PC-3 (cell line): ENCODE measurements at places on chromosomes 1 and 21. TPM values are rescaled to one million over a fixed set of nuclear protein-coding genes. Genes with fewer than 3 reads are reported as not detected.

Gene TENT5C
- total RNA-seq: 2.2 and 2.4 TPM in 2 replicates

Gene SETD4
- total RNA-seq: 12.5 and 17.0 TPM in 2 replicates

Gene TGFB2
- 38.7 and 50.3 TPM in 2 replicates for total RNA-seq

Gene HMCN1
- total RNA-seq: 0.66 and 3.3 TPM in 2 replicates

Gene CDC42BPA
- 32.0 and 42.1 TPM in 2 replicates for total RNA-seq

Gene DISC1
- 3.4 and 5.1 TPM in 2 replicates for total RNA-seq

Gene KRTAP19-3
- not detected in 2 replicates for total RNA-seq

Gene MMEL1
- 1.8 TPM in 1 of 2 replicates, not detected in the other for total RNA-seq

Gene OR2T29
- total RNA-seq: not detected in 2 replicates

Gene RSPH1
- total RNA-seq: 0.51 and 0.98 TPM in 2 replicates

DNA sequence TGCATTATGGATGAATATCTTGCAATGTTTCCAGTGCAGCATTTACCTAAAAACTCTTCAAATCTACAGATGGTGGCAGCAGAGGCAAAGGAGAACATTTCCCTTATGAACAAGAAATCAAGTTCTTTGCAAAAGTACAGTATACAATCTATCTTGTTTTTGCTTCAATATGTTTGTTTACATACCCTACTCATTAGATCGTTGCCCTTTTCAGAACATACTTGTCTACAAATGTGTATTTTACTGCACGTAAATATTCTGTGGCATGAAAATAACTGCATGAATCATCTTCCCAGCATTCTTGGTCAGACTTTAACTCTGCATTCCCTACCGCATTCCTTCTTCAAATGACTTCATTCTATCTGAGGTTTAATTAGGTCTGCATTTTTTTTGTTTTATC lies 212.7 kb downstream of the ZP4 start:
- peak; percentile 34 for DNase-seq

DNA sequence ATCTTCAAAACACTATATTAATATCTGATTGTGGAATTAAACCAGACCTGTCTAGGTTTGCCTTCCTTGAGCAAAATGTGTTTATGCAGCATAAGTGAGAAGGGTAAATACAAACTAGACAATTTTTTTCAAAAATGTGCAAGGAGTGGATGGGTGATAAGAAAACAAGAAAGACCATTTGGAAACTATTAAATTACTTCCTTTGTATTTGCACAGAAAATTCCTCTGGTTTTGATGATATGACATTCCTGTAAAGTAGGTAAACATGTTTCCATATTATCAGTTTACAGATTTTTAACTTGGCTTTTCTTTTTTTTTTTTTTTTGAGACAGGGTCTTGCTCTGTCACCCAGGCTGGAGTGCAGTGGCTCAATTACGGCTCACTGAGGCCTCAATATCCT lies 24.8 kb upstream of the SLC30A1 start:
- no peak for DNase-seq

DNA sequence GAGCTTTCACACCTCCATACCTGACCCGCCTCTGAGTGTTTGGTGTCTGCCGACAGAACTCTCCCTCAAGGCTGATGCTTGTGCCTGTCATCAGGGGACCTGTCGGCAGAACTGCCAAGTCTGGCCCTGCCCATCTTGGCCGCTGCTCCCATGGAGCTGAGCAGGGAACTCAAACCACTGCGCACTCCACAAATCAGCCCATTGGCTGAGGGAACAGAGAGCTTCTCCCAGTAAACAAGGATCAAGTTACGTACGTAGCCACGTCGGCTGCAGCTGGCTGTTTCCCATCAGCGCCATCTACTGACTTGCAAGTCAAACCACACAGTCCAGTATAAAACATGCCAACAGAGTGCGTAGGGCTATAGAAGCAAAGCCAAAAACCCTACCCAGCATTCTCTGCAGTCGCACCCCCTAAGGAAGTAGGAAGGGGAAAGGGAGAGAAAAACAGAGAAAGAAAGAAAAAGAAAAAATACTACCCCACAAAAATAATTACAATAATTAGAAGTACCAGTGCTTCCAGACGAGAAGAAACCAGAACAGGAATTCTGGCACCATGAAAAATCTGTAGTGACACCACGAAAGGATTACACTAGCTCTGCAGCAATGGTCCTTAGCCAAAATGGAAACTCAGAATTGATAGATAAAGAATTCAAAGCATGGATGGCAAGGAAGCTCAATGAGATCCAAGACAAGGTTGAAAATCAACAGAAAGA lies 13.1 kb downstream of the KRTAP13-1 start:
- peak; percentile 93 for DNase-seq

GRCh38 chr1:217919683-217920388 lies 288.7 kb downstream of the SPATA17 start:
- DNase-seq: no peak

DNA sequence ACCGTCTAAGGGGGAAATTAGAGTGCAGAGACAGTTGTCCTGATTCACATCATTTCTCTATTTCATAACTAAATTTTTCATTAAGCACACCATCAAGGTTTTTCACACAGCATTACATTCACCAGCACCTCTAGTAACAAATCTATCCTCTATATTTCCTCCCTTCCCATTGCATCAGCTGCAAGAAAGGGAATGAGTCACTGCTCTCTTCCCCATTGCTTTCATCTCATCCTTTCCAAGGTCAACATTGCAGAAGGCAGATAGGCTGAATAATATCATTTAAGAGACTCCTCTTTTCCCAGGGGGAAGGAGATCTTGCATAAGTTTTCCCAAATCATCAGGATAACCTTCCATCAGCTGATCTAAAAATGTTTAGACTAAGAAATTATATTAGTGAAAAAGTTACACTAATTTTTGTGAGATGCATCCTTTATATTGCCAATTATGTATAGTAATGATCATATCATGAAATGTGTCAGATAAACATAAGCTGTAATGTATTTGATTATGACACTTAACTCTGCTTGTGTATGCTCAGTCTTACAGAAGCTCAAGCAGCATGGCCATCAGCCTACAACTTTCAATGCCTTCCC lies 4.3 kb downstream of the INTS7 start:
- DNase-seq: peak; percentile 88

- peak; percentile 75 for DNase-seq
Observed at GRCh38 chr21:43196826-43197225, 28.0 kb downstream of the CRYAA start.

DNA sequence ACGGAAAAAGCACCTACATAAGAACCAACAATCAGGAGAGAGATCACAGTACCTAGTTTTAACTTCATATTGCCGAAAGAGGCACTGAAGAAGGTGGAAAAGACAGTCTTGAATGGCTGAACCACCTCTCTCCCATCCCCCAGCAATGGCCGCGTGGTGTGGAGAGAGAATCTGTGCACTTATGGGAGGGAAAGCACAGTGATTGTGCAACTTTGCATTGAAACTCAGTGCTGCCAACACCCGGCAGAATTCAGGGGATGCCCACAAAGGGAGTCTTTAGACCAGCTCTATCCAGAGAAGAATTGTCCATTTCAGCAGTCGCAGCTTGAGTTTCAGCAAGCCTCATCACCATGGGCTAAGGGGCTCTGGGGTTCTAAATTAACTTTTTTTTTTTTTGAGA lies 186.3 kb upstream of the USP25 start:
- DNase-seq: no peak

DNA sequence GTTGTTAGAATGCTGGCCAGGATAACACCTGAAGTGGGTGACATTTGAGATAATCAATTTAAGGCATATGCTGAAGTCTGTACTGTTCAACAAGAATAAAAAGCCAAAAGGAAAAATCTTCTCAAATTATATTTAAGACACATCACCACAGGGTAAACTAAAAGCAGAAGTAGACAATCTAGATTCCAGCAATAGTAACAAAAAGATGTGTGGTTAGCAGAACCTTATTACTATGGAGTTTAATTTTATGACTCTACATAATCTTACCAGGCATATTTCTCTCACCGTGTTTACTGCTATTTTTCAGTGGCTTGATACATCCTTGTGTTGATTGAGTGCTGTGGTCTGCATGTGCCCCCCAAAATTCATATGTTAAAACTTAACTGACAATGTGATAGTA lies 300.4 kb upstream of the ZP4 start:
- DNase-seq: no peak

DNA sequence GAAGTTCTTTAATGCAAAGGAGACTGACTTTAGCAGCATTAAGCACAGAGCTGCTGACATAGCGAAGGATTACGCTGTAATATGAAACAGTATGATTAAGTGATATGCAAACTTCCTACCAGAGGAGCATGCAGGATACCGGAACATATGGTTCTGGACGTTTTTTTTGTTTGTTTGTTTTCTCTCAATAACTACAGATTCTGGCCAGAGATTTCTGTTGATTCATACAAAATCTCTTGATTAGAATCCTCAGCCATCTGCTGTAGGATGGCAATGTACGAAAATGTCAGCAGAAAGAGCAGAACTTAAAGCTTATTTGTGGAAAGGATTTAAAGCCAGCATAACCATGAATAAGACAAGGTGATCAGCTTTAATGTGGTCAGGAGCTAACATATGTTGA lies 970.7 kb downstream of the KCNT2 start:
- DNase-seq: peak; percentile 51

GRCh38 chr1:193787061-193787460 lies 600.6 kb upstream of the B3GALT2 start:
- DNase-seq: no peak

DNA sequence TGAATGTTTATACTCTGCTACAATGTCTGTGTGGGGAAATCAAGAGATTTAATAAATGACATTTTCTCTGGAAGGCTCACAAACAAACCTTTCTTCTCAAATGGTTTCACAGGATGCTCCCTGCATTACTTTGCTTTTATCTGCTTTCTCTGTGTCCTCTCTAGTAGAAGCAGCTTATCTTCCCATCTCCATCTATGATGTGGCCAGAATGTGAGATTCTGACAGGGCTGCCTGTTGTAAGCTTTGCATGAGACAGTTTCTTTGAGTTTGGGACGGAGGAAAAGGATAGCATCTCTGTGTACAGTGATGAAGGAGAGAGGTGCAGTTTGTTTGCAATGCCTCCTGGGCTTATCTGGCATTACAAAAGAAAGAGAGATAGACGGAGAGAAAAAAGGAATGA lies 24.6 kb downstream of the PRMT6 start:
- no peak for DNase-seq

- DNase-seq: no peak
Observed at GRCh38 chr21:15243406-15243805, 178.6 kb upstream of the NRIP1 start.

- no peak for DNase-seq
Observed at GRCh38 chr1:151067185-151067584, 3.4 kb upstream of the GABPB2 start.

GRCh38 chr1:204406621-204407020 lies 5.0 kb downstream of the PPP1R15B start:
- no peak for DNase-seq

GRCh38 chr1:81449786-81450185 lies 350.9 kb upstream of the ADGRL2 start:
- no peak for DNase-seq

DNA sequence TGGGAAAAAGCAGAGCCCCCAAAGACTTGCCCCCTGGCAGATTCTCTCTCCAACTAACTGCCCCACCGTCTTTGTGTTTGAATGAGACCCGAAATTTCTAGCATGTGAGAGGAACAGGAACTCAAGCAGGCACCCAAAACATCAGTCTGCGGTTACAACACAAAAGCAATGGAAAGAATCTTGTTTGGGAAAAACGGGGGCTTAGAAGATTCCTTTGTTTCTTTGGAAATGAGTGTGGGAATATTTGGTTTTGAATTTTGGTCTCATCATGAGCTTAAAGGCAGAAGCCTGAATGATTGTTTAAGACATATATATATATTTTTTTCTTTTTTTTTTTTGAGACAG lies 188.9 kb upstream of the TMEM51 start:
- DNase-seq: no peak

- DNase-seq: peak; percentile 88
Observed at GRCh38 chr1:106678279-106679050, 378.0 kb upstream of the PRMT6 start.

GRCh38 chr1:65412984-65413375 lies 7.5 kb upstream of the LEPR start:
- no peak for DNase-seq

GRCh38 chr1:40794974-40795715 lies 11.6 kb downstream of the KCNQ4 start:
- no peak for DNase-seq

- peak; percentile 68 for DNase-seq
Observed at GRCh38 chr1:165403835-165404482, 41.0 kb downstream of the RXRG start.

GRCh38 chr1:82299056-82299455 lies 498.3 kb downstream of the ADGRL2 start:
- DNase-seq: no peak
